Inflammatory macrophage (primary cell): ENCODE measurements at places on chromosomes 12 and 14.

GRCh38 chr14:76782885-76783566 lies 21.8 kb downstream of the VASH1 start:
- no peak for DNase-seq

GRCh38 chr14:92619671-92620456 lies 106.3 kb downstream of the RIN3 start:
- no peak for DNase-seq

- no peak for DNase-seq
These were observed 78.8 kb downstream of the ERC1 start for GRCh38 chr12:1069846-1070245.

DNA sequence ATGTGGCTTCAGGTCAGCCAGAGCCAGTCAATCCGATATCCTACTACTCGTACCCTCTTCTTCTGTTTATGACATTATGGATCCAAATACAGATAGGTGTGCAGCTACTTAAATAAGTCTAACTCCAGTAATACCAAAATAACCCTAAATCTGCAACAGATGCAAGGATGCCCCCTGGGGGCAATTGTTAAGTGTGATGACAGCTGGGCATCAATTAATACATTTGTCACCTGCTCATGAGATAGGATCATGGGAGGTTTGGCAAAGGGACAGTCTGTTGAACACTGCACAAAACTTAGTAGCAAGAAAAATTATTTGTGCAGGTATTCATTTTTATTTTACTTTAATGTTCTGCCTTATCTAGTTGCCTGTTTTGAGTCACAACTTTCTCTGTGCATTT lies 83.2 kb downstream of the SLC38A6 start:
- no peak for DNase-seq

DNA sequence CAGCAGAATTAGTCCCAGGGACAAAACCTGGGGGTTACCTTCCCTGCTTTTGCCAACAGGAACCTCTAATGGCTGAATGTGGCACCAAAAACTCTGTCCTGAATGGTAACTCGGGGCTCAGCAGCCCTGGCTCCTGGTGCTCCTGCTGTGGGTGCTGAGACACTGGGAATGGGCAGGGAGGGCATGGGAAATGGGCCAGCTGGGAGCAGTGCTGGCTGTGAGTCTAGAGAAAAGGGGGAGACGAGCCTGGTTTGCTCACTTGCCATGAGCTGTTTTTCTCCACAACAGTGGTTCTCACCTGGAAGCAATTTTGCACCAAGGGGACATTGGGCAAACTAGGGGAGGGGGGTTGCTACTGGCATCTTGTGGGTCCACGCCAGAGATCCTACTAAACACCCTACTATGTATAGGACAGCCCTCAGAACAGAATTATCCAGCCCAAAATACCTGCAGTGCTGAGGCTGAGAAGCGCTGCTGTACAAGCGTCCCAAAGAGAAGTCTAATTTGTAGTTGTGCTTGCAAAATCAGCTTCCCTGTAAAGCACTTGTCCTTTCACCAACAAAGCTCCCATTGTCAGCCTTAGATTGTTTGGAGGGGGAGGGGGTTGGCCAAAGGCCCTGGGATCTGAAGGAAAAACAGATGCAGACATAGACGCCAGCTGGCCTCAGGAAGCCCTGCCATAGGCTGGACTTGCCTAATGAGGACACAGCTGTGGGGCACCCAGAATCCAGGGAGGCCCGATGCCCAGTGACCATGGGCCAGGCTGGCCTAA lies 3.6 kb downstream of the LRRC74A start:
- DNase-seq: peak; percentile 48

- peak; percentile 78 for DNase-seq
These were observed at the start of gene ARHGDIB for GRCh38 chr12:14961466-14962152. TSS of gene ARHGDIB (minus strand) at chr12:14961601. CDS start at chr12:14950712, 10,889 bp downstream.

DNA sequence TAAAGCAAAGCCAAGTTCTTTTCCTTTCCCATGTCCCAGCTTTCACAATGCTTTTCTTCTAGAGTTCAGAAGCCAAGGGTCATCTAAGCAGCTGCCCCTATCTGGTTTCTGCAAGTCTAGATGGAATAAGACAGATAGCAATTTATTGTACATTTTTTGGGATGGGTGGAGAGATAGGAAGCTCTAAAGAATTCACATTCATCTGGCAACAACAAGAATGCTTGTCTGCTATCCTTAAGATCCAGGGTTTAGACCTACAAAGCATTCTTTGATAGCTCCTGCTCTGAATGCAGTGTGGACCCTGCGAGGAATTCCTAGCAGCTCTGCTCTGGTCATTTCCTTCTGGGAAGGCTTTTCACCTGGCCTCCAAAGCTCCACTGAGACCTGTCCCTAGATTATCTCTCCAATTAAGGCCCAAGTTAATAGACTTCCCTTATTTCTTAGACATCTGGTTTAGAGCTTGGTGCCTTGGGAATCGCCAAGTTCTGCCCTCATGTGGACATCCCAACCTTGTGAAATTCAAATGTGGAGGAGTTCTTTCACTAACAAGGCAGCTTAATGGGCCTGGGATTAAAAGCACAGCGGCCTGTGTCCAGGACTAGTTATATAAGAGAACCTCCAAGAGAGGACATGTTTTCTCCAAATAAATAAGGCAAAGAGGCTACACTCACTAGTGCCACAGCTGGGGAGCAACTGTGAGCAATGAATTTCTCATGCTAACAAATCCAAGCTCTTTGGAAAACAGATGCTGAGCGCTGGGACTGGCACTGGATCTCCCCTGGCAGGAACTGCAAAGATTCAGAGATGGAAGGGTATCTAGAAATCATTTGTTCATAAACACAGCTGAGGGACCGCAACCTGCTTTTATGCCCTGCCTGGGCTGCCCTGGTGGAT lies 384.5 kb upstream of the DDHD1 start:
- DNase-seq: no peak

- no peak for DNase-seq
These were observed 133.8 kb upstream of the TBX3 start for GRCh38 chr12:114817571-114818425.

GRCh38 chr14:68794851-68795596 lies 2.2 kb upstream of the ZFP36L1 start:
- peak; percentile 68 for DNase-seq

- DNase-seq: no peak
These were observed 9.7 kb upstream of the PEBP1 start for GRCh38 chr12:118126119-118126757.

- DNase-seq: no peak
These were observed 27.3 kb downstream of the MTA1 start for GRCh38 chr14:105446971-105447370.

GRCh38 chr14:63262446-63262845 lies 56.3 kb downstream of the GPHB5 start:
- no peak for DNase-seq

GRCh38 chr12:66195242-66195641 lies 6.2 kb downstream of the IRAK3 start:
- no peak for DNase-seq

GRCh38 chr12:107457362-107457935 lies 228.2 kb upstream of the PWP1 start:
- no peak for DNase-seq

DNA sequence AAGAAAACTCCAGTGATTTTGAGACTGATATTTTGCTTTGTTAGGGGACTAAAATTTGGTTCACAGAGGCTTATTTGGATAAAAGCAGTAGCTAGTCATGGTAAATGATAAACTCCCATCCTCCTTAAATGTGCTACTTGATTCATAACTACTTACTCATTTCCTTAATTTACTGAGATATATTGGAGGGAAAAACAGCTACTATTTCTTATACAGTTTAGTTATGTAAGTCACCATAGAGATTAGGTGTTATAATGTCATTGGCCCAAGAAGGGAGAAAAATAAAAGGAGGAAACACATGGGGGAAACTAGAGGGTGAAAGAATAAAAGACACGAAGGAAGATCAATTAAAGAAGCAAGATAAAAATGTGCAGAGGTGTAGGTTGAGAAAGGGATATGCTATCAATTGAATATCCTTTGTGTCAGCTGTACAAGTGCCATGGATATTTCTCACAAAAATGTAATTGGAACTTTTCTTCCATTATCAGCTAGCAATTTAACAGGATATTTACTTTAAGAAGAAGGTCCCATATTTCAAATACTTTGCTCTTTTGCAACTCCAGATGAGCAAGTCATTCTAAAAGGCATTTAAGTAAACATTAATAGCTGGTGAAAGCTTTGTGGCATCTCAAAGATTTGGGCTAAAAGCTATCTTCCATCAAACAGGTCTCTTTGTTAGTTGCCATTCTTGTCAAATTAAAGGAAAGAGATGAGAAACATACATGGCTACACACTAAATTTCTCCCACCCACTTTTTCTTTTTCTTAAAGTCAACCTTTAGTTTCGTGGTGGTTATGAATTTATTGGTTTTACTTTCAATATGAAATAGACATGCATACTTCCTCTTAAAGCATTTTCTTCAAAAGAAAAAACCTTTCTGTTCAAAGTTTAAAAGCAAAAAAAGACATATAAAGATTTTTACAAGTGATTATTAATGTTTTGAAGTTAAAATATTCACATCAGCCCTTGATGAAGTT lies 439.5 kb downstream of the CCER1 start:
- no peak for DNase-seq

GRCh38 chr14:31270196-31270772 lies 62.7 kb upstream of the HECTD1 start:
- DNase-seq: peak; percentile 59

DNA sequence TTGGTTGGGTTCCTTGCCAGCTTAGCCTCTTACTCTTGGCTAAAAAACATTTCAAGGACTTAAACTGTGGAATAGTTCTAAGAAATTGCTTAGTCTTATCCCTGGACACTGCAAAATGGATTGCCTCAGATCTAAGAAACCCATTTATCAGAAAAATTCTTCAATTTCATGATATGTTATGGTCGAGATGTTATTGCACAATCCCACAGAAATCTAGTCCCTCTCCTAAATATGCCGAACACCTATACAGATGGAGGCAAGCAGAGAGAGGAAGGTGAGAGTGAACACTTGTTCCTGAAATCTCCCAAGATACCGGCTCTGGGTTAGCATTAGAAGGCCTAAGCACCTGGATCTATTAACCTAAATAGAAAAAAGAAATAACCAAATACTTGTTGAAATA lies 267.2 kb downstream of the PAWR start:
- no peak for DNase-seq

- no peak for DNase-seq
These were observed 48.0 kb downstream of the CD163L1 start for GRCh38 chr12:7395950-7396349.

DNA sequence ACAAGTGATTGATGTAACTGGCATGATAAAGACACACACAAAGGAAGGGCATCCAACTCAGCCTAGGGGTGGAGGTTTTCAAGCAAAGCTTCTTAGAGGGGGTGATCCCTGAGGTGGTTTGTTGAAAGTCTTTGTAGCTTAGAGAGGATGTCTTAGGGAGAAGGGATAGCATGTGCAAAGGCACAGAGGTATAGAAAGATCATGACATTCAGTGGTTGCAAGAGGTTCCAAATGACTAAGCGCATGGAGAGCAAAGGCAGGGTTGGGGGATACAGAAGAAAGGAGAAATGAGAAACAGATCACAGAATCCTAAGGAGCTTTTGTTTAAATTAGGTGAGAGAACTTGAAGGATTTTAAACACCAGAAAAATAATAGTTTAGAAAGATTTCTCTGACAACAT lies 5.2 kb upstream of the CCT2 start:
- no peak for DNase-seq

GRCh38 chr14:104821971-104822608 lies 21.2 kb downstream of the ZBTB42 start:
- no peak for DNase-seq

DNA sequence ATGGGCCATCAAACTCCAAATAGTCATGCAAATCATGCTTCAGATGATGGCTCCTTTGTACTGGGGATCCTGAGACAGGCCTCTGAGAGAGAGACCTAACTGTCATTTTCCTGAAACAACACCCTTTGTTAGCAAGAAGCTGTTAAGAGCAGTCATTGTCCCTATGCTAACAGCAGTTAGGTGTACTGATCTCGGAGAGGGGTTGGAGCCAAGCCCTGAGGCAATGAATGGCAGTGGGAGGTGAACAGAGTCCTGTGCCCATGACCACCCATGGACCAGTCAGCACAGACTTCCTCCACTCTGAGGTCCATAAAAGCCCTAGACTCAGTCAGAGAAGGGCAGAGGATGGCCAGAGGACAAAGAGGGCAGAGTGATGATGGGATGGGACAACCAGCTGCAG lies 747.6 kb upstream of the LRFN5 start:
- DNase-seq: no peak

- peak; percentile 85 for DNase-seq
These were observed 5.9 kb downstream of the KRT86 start for GRCh38 chr12:52280319-52280795.

DNA sequence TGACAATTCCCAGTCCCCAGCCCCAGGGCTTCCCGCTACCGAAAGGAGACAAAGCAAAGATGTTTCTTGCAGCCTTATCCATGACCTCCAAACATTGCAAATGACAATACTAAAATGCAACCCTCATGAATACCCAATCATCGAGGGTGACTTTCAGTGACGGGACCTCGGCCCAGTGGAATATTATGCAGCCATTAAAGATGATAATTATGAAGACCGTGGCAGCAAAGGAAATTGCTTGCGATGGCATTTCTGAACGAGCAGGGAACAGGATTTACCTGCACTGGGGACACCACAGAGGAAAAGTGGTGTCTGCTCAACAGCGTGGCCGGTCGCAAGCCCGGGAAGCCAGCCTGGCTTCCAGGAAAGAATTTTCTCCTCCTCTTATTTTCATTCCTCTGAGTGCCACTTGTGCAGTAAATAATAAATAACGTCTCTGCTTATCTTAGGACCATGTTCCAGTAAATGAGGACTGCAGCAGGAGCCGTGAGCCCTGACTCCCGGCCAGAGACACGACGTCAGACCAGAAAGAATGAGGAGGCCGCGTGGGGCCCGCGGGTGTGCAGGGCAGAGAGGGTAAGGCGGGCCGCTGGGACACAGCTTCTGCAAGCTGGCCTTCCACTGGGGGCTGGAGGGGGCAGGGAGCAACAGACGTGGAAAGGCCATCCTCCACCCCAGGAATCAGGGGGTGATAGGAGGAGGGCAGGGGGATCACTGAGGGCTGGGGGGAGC lies 6.6 kb downstream of the C14orf180 start:
- no peak for DNase-seq

- DNase-seq: no peak
These were observed 314.2 kb upstream of the PRICKLE1 start for GRCh38 chr12:42903736-42904135.

- DNase-seq: no peak
These were observed 111.6 kb downstream of the ADGRD1 start for GRCh38 chr12:131065279-131065678.

GRCh38 chr12:132530447-132530846 lies 40.5 kb downstream of the FBRSL1 start:
- no peak for DNase-seq

DNA sequence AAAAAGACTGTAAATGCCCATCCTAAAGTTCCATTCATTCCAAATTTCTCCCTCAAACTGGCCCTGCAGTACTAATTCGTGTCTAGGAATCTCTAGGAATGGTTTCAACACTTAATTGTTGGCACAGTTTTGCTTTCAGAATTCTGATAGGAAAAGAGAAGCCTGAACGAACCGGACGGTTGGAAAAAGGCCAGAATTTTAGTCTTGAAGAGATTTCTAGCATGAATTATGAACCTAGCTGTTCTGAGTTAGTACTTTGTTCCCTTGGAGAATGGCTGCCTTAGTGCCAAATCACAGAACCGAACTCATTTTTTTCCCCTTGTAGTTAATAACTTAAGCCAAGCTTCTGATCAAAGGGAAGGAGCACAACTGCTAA lies 262.6 kb downstream of the ADAMTS20 start:
- no peak for DNase-seq

- DNase-seq: no peak
These were observed 678 bp downstream of the ZBTB25 start for GRCh38 chr14:64502887-64503433.

GRCh38 chr12:52209321-52209720 lies 17.5 kb upstream of the KRT80 start:
- DNase-seq: no peak
